ENCODE measurements at places on chromosomes 13 and 19.
A peak's percentile ranks its signal among the peaks of the same experiment; 100 is the strongest.

GRCh38 chr13:110799246-110800236 is 86.0 kb downstream of the ING1 start:
- DNase-seq = peak; percentile 20

GRCh38 chr19:10565567-10566407 is at the start of gene KRI1:
Gene KRI1 (minus strand): TSS chr19:10566010. CDS start chr19:10565999, 11 bp downstream.
- DNase-seq = peak; percentile 95

DNA sequence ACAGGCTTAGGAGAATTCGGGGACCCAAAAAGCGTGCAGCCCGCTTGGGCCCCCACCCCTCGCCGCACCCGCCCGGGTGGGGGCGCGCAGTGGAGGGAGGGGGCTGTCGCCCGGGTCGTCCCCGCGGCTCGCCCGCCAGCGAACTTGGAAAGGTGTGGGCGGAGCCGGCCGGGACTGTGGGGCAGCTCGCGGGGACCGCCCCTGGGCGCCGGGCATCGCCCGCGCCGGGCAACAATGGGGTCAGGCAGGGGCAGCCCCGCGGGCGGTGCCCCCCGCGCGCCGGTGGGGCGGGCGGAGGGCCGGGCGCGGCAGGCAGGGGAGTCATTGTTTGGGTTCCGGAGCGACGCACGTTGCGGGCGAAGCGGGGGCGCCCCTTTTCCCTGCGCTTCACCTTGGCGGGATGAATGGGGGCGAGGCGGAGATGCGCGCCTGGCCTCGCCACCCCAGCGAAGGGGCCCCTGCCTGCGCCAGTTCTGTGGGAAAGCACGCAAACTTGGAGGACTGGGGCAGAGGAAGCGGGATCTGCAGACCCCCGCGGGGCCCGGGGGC is 647 bp upstream of the KLF12 start:
- peak; percentile 50 for DNase-seq

- DNase-seq = no peak
These were observed 69.8 kb downstream of the USP12 start for GRCh38 chr13:27101847-27102246.

- no peak for DNase-seq
These were observed 59.4 kb downstream of the SLC10A2 start for GRCh38 chr13:103006641-103007426.

GRCh38 chr13:69020120-69020519 is 1087.5 kb upstream of the ATXN8OS start:
- no peak for DNase-seq

DNA sequence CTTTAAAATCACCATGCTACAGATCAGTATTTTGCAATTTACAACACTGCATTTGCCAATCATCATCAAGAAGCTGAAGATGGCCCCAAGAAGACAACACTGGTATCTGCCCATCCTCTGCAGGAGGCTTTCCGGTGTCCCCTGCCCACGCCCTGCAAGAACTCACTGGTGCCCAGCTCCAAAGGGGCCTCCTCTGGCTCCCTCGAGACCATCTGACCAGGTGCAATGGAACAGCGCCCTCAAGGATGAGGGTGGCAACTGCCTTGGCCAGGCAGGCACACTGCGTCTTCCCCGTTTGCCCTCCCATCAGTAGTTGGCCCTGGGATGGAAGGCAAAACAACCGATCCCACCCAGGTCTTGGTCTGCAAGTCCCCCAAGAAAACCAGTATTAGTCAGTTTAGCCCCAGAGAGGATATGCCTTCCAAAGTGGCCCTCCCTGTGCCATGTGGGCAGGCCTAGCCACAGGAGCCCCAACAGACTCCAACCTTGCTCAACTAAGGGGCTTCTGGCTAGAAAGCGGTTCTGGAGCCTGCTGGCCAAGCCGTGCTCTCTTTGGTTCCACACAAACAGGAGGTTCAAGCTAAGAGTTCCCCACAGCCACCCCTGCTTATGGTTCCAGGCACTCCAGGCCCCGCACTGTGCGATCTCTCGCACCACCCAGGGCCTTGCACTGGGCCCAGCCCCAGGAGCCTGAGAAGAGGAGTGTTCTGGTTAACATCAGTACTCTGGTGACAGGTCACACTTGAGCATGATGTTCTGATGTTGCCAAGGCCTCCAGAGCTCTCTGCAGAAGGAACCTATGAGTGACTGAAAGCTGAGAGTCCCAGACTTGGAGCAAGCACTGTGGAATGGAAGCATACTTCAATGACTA is 4.7 kb downstream of the PCID2 start:
- DNase-seq = no peak

DNA sequence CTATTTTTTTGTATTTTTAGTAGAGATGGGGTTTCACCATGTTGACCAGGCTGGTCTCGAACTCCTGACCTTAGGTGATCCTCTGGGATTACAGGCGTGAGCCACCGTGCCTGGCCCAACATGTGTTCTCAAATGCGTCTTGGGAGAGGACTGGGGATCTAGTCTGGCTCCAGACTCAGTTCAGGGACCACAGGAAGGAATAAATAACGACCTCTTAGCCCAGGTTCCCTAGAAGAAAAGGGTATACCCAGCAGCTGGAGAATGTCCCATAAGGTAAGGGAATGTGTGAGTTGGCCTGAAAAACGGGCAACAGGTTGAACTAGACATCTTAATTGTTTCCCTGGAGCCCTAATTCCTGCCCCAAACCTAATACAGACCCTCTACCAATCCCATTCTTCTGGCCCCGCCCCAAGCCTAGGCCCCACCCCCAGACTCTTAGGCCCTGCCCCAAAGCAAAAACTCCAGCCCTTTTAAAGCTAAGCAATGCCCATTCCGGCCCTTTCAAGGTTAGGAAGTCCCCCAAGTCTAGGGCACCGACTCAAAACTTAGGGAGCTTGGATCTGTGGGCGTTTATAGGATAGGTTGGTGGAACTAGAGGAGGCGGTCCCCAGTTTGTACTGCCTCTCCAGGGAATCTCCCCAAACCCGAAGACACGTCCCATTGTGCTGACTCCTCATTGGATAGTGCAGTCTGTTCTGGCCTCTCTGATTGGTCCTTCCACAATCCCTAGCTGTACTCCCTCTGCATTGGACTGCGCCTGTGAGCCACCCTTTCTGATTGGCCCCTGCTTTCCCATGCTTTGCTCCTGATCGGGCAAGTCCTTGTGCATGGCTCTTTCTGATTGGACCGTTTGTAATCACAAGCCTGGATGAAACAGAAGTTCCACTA is 5.4 kb upstream of the LRFN1 start:
- no peak for DNase-seq

GRCh38 chr13:32246468-32246867 is 68.7 kb downstream of the ZAR1L start:
- no peak for DNase-seq

- DNase-seq = no peak
These were observed 1.0 kb downstream of the REX1BD start for GRCh38 chr19:18589380-18590272.

DNA sequence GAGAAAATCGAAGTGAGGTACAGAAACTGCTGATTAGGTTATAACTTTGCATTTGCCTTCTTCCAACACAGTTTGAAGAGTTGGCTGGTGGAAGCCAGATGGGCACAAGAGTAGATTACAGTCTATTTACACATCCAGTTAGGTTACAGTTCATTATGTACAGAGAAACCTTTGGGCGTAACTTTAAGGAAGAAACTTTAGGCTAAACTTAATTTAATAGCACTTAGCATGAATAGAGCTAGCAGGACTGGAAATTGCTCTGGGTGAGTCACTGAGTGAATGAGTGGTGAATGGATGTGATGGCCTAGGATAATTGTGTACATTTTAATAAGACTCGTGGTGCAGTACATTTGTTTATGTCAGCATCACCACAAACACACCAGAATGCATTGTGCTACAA is 62.9 kb upstream of the KLHL1 start:
- DNase-seq = no peak

DNA sequence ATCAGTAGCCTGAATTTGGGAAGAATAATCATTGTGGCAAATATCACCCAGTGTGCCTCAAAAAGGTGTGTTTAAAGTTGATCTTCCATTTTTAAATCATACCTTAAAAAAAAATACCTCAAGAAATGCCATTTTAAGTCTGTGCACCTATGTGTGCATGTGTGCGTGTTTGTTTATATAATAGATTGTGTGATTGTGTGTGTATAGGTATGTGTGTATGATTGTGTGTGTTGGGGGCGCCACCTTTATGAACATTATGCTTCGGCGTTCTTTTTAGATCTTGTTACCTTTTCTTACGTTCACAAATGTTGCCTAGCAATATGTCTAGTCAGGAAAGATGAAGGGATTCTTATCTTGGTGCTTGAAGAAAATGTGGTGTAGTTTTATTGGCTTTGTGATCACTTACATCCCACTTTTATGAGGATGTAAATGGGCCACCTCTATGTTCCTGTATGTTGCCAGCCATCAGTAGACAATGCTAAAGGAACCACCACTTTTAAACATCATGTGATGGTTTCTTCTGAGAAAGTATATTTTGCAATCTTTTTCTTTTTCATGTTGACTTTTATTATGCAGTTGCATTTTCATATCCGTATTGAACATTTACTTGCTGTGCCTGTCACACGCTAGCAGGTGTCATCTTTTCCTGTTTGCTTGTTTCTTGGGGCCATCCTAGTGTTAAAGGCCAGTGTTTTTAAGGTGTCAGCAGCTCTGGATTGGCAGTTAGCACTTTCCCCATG is 2.2 kb upstream of the IRS2 start:
- DNase-seq = no peak

- no peak for DNase-seq
These were observed 9.4 kb downstream of the SAMD4B start for GRCh38 chr19:39351537-39352064.

DNA sequence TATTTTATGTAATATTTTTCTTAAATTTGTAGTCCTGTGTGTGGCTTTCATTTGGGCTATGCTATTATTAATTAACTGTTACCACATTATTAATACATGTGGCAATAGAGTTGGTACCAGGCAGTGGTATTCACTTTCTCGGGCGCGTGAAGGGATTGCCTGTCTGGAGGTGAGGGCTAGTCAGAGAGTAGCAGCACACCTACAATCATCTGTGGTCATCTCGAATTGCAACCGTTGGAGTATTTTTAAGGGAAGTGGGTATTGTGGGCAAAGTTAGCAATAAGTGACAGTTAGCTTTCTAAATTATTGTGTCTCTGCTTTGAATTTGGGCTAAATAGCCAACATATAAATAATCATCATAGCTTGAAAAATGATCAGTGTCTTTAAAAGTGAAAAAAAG is 20.0 kb upstream of the GPR18 start:
- DNase-seq = no peak

DNA sequence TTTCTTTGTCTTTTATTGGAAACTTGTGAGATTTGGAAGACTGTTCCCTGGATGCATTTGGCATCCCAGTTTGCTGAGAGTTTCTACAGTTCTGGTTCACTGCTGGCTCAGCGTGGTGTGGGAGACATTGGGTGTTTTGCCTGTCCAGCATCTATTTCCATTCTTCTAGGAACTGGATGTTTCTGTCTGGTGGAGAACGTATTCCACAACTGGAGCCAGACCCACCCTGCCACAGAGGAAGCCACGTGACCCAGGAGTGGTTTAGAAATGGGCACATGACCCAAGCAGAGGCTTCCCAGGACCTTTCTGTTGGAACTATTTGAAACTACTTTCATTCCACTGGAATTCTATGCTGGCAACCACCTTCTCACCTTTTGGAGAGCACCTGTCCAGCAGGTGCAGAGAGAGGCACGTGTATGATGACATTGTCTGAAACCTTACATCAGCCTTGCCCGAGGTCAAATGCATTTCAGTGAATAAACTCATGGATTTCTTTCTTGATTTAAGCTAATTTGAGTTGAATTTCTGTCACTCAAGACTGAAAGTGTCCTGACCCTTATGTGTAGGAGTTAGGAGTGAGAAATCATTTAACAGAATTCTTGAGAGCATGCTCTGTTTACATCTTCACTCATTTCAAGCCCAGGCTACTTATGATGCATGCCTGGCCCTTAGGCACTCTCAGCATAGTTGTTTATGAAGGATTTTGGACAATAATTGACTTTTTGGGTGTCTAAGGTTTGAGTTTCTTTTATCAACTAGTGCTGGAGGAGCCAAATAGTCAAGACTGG is 121.8 kb downstream of the AKAP11 start:
- DNase-seq = no peak

GRCh38 chr13:76245211-76245610 is 609.1 kb downstream of the LMO7 start:
- no peak for DNase-seq

- peak; percentile 51 for DNase-seq
These were observed 1.7 kb upstream of the DNAJB1 start for GRCh38 chr19:14519860-14520407.

DNA sequence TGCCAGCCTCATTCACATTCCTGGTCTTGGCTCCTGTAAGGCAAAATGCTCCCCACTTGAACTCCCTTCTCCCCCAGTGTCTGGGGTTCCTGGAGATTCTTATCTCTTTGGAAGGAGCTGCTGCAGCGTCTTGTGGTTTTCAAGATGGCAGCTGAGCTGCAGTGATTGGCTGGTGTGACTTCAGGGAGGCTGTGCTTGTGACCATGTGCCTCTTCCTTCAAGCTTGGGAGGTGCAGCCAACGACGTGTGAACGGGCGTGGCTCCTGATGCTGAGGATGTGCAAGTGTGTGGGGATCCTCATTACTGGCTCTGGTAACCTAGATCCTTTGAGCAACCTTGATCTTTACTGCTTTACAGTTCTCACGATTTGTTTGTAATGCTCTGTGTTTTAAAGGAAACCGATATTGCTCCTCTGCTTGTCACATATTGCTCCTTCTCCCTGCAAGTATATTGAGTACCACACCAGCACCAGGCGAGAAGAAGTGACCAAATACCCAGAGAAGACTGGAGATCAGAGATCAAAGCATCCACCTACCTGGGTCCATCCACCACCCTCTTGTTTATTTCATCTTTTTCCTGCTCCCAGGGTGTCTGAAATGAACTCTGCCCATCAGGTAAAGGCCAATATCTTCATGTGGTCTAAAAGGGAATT is 208.5 kb downstream of the FGF9 start:
- no peak for DNase-seq

DNA sequence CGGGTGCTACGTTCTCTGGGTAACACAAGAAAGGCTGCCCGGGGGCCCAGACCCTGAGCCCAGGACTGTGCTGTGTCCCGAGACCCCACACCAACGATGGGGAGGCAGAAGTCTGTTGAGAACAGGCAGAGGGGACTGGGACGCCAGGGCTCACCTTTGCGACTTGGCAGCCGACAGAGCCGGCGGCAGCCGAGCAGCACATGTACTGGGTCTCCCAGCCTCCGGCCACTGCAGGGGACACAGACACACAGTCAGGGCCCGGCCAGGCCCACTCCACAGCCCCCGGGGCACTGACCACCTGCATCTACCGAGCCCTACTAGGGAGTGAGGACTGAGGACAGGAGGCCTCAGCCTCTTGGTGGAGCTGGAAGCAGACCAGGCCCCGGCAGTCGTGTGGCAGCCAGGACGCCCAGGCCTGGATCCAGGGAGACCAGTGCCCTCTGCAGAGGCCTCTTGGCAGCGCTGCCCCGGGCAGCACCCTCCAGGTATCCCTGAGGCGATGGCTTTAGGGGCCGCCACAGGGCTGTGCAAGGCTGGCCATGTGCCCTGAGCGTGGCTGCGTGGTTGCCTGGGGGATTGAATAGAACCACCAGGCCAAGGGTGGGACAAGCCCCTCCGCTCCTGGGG is 5.6 kb upstream of the ATP8B3 start:
- DNase-seq = no peak
